ENCODE measurements at places on chromosomes 1 and 21.

GRCh38 chr21:28283641-28284490 is 708.8 kb downstream of the LTN1 start:
- no peak for DNase-seq

DNA sequence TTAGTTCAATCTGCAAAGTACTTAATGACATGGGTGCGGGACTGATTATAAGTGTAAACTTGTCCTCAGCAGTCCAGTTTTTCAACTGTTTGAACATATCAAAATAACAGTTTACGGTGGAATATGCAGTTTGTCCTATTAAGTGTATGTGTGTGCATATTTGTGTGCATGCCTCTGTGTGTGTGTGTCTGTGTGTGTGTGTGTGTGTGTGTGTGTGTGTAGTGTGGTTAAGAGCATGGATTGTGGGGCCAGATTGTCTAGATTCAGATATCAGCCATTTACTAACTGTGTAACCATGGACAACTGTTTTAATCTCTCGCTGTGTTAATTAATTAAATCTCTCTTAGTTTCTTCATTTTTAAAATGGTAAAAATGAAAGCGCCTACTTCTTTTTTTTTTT is 39.0 kb downstream of the NEXN start:
- DNase-seq: no peak

DNA sequence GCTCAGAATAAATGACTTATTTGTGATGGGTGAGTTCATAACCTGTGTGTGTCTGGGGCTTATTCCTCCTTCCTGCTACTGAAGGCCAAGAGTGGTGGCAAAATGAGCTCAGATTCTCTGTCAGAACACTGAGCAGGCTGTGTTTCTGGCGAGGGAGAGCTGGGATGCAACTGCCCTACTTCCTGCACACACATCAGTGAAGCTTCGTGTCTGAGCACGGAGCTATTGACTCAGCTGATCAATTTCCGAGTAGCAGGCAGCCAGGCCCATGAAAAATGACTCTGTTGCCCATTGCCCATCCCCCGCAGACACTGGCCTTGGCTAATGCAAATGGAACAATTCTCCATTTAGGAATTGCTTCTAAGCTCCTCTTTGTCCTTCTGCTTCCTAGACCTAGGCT is 27.7 kb downstream of the TNR start:
- DNase-seq: no peak

DNA sequence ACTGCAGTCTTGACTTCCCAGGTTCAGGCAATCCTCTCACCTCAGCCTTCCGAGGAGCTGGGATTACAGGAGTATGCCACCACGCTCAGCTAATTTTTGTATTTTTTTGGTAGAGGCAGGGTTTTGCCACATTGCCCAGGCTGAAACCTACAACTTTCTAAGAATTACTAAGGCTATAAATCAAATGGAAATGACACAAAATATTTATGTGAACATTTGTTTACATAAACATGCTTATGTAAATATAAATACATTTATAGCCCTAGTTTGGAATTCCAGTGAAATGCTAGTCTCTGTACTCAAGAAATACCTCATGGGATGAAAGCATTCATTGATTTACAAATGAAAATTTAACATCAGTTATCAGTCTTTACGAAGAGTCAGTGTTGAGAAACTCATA is 47.8 kb downstream of the NVL start:
- DNase-seq: no peak

DNA sequence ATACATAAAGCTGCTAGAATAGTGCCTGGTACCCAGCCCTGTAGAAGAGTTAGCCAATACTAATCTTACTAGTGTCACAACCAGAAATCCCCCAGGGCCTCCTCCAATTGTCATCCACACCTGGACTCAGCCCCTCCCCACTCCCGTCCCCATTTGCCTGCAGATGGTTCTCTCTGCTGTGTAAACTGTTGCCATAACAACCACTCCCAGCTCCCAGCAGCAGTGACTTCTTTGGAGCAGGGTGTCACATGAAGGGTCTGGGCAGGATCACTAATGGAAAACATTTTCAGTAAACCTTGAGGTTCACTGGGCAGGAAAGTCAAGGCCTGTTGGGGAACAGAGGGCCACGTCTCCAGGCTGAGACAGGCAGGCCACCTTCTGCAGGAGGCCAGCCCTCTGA is 126.0 kb upstream of the IPO9 start:
- no peak for DNase-seq

- DNase-seq: no peak
These were observed 18.7 kb downstream of the UBL4B start for GRCh38 chr1:110130989-110131388.
